ENCODE measurements at places on chromosomes 2 and 18.

DNA sequence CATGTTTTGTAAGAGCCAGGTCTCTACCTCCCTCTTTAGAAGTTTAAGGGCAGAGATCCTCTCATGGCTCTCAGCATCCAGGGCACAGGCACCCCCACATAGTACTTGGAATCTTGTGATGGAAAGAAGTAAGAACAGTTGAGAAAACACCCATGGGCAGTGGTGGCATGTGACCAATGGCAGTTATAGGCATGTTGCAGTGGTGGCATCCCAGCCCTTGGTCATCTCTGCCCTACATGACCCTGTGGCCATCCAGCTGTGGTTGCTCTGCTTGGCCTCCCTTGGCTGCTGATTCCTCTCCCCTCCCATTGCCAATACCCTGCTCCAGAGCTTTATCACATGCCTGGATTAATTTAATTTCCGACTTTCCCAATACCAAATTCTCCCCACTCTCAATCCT is 13.3 kb upstream of the MSH2 start:
- DNase-seq = no peak

DNA sequence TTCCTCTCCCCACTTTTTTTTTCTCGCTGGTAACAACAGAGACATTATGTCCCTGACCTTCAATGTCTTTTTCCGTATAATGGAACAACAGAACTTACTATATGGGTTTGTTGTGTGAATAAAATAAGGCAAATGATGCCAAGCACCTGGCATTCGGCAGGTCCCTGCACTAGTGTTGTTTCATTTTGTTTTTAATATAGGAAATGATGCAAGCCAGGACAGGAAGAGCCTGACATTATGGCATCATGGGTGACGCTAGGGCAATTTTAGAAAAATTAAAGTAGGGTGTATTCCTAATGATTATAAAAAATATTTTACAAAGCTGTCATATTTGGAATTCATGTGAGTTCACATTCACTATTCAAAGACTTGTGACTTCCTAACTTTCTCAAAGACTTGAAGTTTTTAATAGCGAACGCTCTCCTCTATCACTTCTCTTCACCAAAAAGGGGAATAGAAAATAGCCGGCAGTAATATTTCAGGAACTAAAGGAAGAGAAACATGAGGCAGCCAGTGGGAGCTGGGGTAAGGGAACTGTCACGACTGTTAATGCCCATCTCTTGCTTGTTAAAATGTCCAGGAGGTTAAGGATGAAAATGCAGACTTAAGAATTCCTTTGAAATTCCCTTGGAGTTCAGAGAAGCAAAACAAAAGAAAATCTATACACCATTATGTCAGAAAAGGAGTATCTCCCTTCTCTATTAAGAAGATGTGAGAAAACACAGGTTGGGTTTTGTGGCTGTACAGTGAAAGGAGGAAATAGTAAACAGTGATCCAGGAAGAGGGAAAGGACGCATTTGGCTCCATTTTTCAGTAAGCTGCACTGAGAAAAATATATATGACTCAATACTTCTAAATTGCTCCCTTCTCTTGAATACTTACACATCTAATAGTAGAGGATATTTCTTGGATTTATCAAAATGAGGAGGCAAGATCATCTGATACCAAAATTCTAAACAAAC is 60.2 kb downstream of the DPP4 start:
- DNase-seq = no peak

GRCh38 chr2:37582481-37583220 is 88.8 kb downstream of the CDC42EP3 start:
- no peak for DNase-seq

DNA sequence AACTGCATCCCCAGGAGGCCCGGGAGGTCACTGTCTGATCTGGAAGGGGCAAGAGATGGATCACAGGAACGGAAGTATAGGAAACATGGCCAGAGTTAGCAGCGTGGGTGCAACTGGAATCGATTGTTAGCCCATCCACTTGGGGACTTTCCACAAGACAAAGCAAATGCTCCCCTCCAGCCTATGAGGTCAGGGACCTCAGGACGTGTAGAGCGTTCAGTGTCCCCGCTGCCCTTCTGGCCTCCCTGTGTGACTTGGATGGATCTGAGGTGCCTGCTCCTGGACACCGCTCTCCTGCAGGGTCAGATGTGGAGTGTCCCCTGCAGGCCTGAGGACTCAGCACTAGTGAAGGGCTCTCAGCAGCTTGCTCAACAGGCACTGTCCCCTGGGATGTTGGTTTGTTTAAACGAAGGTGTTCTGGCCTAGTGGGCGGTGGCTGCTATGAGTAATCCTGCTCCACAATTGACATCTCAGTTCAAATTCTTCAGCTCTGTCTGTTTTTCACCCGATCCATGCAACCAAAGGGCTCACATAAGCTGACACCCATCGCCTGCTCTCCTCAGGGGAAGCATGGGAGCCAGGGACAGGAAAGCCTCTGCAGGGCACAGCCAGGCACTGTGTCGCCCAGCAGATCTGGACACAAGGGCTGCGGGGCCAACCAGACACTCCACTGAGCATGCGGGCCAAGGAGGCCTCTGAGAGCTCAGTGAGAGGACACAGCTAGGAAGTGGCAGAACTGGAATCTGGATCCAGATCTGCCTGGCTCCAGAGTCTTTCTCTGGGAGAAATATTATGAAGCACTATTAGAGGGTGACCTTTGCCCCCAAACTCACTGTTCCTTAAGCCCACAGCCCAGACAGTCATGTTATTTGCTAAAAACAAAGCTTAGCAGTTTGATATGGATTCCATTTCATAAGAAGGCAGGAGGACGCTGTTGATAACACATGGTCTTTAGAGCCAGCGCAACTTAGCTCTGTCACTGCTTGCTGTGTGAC is 78.5 kb downstream of the RHOB start:
- DNase-seq = peak; percentile 86

- no peak for DNase-seq
These were observed 8.9 kb upstream of the ANKRD29 start for GRCh38 chr18:23671564-23671963.

GRCh38 chr18:77095391-77096371 is 36.9 kb downstream of the MBP start:
- DNase-seq = no peak

DNA sequence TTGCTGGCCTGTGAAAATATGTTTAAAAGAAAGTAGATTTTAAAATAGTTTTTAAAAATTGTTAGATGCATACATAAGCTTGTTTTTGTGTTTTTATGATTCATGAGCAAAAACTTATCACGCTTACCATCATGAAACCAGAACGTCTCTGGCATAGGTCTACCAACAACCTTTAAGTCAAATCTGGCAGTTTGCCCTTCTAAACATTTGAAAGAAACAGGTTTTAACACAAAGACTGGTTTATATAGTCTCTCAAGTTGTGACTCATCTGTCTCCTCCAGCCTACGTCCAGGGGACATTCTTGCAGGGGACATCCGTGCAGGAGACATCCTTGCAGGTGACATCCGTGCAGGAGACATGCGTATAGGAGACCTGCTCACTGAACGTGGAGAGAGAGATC is 29.6 kb downstream of the TTN start:
- no peak for DNase-seq

DNA sequence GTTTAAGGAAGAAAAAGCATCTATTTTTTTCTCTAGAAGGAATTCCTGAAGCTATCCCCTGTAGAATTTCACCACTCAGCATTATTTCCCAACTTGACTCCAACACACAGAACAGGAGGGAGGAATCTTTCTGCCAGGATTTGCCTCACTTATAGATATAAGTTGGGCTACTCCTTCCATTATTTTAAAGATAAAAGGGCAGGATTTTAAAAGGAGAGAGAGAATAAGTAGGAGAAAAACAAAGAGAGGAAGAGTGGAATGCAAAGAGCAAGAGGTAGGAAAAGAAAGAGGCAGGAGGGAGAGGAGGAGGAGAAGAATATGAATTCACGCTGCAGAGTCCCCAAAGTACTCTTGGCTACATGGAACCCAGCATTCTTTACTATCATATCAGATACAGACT is 182.5 kb downstream of the TCF4 start:
- DNase-seq = peak; percentile 65

DNA sequence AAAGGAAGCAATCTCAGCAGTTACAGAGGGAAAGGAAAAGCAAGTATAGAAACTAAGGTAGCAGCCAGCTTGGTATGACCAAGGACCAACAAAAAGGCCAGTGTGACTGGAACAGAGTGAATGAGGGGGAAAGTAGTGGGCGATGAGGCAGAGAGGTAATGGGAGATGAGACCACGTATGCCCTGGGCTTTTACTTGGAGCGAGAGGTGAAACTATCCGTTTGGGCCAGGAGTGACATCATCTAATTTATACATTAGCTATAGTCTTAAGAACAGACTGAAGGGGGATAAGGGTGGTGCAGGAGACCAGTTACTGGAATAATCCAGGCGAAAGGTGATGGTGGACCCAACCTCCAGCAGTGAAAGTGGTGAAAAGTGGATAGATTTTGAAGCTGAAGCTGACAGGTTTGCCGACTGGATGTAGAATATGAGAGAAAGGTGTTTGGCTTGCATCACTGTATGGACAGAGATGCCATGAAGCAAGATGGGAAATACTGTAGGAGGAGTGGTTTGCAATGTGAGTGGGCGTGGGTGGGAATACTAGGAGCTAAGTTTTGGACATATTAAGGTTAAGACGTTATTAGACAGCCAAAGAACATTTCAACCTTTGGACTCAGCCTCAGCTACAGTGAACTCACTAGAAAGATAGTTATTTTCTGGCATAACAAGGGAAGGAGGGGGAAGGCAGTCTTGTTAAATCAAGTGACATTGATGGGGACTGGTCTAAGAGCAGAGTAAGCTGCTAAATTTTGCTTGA is 106.0 kb downstream of the PLEKHM3 start:
- no peak for DNase-seq

GRCh38 chr18:79466591-79466990 is 70.9 kb downstream of the NFATC1 start:
- no peak for DNase-seq
